ENCODE measurements at places on chromosomes 6 and 20.

GRCh38 chr6:129671442-129672340 is 38.3 kb downstream of the ARHGAP18 start:
- DNase-seq: no peak

DNA sequence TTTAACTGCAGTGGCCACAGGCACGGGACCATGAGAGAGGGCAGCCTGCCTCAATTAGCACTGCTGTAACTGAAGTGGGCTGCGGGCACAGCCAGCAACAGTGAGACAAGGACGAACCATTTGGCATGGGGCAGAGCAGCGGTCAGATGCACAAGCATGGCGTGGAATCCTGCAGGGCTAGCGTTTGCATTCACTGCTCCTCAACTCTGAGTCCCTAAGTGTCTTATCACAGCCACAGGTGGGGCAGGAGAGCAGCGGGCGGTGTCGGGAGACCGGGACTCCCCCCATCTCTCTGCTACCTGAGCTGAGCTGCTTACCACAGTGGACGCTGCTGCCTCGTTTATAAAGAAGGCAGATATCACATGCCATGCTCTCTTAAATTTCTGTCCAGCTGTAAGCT is 31.3 kb upstream of the PDE10A start:
- no peak for DNase-seq

DNA sequence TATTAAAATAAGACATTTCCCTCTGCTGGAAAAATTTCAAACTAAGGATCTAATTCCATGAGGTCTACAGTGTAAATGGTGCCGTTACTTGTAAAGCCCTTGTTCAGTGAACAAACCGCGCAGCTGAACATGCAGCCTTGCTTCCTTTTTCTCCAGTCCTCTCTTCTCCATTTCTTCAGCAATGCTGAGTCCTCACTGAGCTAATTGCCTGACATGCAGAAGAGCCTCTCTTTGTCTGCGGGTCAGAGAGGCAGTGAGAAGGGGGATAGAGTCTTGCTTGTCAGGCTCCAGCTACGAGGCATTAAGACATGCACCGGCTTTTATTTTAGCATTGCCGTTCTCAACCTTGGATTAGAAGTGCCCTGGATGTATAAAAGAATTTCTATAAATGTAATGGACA is 25.7 kb downstream of the ZDHHC14 start:
- DNase-seq: no peak

- no peak for DNase-seq
These were observed 228.8 kb downstream of the TFAP2C start for GRCh38 chr20:56857950-56858349.

GRCh38 chr6:138600726-138601125 is 101.4 kb upstream of the NHSL1 start:
- no peak for DNase-seq

DNA sequence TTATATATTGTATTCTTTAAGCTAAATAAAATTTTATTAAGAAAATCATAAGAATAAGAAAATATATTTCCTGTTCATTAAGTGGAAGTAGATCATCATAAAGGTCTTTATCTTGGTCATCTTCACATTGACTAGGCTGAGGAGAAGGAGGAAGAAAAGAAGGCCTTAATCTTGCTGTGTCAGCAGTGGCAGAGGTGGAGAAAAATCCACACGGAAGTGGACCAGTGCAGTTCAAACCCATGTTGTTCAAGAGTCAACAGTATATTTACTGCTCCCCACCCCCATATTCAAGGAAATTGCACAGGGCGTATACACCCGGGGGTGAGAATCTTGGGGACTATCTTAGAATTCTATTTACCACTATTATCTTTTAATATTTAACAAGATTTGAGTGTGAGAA is 178.6 kb upstream of the SCGN start:
- no peak for DNase-seq

- DNase-seq: no peak
These were observed 41.5 kb downstream of the SH3BGRL2 start for GRCh38 chr6:79672631-79673111.

GRCh38 chr6:14406614-14407331 is 289.2 kb downstream of the CD83 start:
- DNase-seq: no peak

DNA sequence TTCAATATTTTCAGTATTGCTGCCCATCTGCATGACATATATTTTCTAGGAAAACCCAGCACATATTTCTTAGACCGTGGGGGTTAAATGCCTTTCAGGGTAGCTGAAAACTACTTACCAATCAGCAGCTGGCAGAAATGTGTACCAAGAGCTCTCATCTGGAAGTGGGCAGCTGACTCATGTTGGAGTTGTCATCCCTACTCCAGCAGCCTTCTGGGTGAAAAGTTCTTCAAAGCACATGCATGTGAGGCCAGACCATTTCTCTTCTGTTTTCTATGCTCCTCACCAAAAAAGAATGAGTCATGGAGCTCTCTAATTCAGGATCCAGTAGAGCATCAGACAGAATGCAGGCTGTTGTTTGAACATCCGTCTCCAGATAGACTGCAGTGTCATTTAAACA is 135.5 kb downstream of the PAX1 start:
- DNase-seq: no peak

- no peak for DNase-seq
These were observed 259.8 kb downstream of the CD109 start for GRCh38 chr6:73955800-73956199.

Data from left forelimb (tissue), 1 donor.